ENCODE measurements at places on chromosomes 4 and X.
A peak's percentile ranks its signal among the peaks of the same experiment; 100 is the strongest.

GRCh38 chr4:60724623-60725022, 475.5 kb upstream of the ADGRL3 start:
- peak; percentile 61 for DNase-seq

- DNase-seq: no peak
Observed at GRCh38 chr4:39626261-39626660, 12.4 kb downstream of the SMIM14 start.

DNA sequence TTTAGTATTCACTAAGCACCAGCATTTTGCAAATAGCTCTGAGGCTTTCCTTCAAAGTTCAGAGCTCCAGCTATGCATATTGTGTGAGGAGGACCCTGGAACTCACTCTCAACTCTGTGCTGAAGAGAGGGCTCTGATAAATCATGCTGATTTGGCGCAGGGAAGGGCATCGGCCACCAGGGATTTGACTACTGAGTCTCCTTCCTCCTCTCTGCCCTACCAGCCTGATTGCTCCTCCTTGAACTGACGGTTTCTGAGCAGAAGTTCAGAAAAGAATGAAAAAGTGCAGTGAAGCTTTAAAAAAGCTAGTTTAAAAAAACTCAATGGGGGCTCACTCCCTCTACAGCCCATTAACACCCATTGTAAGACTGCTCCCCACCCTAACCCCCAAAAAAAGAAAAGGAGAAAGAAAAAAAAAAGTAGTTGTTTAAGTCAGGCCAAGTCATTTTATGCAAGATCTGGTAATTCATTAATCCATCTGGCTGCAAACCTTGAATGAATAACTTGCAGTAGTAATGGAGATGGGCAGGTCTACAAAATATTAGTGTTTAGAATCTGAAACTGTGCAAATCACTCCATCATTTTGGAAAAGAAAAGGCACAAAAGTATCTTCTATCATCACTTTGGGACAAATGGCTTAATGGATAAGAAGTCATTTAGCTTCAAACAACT, 13.3 kb downstream of the PPARGC1A start:
- DNase-seq: no peak

DNA sequence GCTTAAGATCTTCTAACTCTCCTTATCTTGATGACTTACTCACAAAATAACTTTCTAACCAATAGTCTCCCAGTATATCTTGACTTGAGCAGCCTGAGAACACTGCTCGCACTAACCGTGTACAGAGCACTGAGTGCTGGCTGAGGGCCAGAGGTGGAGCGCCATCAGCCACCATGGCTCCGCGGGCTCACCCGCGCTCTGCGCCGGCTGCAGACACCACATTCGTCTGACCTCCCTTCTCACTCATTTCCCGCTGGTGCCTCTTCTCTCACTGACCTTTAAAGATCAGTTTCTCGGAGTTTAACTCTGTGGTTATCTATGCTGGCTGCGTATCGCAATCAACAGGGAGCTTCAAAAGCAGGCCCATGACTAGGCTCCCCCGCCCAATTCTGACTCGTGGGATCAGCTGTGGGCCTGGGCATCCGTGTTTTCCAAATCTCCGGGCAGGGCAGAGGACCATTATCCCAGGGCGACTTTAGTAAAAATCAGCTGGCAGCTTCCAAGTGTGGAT, 78.6 kb downstream of the HAUS3 start:
- peak; percentile 6 for DNase-seq

- peak; percentile 94 for DNase-seq
Observed at GRCh38 chrX:68936608-68937007, 107.8 kb downstream of the EFNB1 start.

GRCh38 chr4:176441594-176441993, 121.8 kb downstream of the SPCS3 start:
- no peak for DNase-seq

DNA sequence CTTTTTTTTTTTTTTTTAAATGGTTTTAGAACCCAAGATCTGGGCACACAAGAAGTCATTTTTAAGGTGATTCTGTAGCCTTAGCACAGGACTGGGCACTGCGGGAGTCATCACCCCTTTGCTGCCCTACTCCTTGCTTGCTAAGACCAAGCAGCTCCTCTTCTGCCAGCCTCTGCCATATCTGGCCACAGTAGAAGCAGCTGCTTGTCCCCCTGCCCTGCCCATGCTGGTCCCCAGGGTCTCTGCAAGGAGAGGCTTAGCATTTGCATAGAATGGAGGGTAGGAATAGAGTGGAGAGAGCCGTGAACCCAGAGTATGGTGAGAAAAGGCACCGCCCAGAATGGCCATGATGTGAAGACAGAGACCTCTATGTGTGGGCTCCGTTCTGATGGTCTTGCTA, 109.3 kb downstream of the ADRA2C start:
- DNase-seq: no peak

GRCh38 chrX:21946925-21947641, 6.6 kb downstream of the SMS start:
- peak; percentile 53 for DNase-seq

- no peak for DNase-seq
Observed at GRCh38 chr4:6733358-6734164, 17.6 kb downstream of the BLOC1S4 start.

GRCh38 chr4:179755322-179755721, 2313.1 kb upstream of the AGA start:
- no peak for DNase-seq

- DNase-seq: peak; percentile 89
Observed at GRCh38 chr4:152265149-152265621, 270.7 kb downstream of the FBXW7 start.

DNA sequence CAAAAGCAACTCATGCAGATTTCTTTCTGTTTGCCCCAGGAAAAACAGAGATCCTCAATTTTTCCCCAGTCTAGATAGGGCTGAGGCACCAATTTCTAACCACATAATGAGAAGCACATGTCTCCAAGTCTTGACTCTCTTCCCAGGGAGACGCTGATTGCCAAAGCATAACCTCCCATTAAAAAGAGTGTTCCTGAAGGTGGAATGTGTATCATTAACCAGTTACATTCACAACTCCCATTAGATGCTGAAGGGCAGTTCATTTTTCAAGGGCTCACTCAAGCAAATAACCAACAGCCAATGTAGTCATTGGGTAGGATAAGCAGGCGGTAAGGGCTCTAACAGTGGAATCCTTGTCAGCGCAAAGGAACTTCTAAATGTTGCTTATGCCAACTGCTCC, 27.5 kb downstream of the TMEM47 start:
- peak; percentile 68 for DNase-seq

GRCh38 chr4:150625033-150625432, 43.1 kb downstream of the MAB21L2 start:
- DNase-seq: no peak

GRCh38 chr4:19074036-19074435, 1052.5 kb upstream of the LCORL start:
- no peak for DNase-seq

- peak; percentile 97 for DNase-seq
Observed at GRCh38 chr4:24770032-24770584, 25.3 kb upstream of the SOD3 start.

Data from fibroblast of mammary gland (primary cell).